ENCODE measurements at places on chromosomes 4 and X.

DNA sequence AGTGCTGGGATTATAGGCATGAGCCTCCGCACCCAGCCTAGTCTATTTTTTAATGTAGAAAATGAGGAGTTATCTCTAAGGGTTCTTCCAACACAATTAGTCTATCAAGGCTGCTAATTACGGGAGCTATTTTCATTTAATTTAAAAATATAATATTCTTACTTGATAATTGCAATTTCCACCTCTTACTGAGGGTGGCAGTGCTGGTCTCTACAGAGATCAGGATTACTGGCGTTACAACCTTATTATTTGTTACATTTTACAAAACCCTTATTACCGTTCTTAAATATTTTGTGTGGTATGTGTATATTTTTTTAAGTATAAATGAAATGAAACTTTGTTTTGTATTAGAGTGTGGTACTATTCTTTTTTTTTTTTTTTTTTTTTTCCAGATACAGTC lies 17.6 kb upstream of the GK start:
- no peak for DNase-seq

DNA sequence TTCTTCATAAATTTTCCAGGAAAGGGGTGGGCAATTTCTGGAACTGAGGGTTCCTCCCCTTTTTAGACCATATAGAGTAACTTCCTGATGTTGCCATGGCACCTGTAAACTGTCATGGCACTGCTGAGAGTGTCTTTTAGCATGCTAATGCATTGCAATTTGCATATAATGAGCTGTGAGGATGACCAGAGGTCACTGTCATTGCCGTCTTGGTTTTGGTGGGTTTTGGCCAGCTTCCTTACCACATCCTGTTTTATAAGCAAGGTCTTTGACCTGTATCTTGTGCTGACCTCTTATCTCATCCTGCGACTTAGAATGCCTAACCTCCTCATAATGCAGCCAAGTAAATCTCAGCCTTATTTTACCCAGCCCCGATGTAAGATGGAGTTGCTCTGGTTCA lies 577.8 kb downstream of the NLGN4X start:
- no peak for DNase-seq

GRCh38 chr4:4364486-4365208 lies 22.3 kb upstream of the NSG1 start:
- DNase-seq: no peak

DNA sequence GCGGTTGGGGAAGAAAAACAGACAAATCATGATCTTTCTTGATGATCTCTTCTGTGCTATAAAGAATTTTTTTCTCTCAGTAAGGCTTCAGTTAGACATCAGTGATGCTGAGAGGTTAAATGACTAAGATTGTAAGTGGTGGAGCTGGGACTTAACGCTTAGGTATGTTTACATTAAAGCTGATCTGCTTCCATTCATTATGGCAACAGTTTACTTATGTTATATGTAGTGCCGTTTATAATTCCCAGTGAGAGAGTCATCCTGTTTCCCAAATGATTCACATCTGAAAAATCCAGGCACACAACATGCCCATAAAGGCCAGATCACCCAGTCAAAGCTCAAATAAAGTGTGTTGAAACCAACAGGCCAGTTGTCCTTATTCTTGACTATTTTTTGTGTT lies 50.1 kb downstream of the CENPVL3 start:
- DNase-seq: no peak

DNA sequence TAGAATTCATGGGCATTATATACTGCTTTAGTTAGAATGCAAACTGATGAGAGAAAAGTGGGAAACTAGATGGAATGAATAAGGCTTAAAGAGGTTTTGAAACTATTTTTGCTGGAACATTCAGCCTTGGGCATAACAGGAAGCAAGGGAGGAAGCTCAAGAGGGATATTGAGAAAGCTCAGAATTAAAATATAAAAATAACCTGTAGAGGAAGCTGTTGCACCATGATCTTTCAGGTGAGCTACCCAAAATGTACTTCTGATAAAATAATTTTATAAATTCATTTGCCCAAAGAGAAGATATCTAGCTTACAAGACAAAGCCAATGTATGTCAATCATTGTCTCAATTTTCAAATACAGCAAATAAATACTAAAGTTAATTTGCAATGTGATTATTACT lies 11.3 kb downstream of the GC start:
- DNase-seq: no peak

DNA sequence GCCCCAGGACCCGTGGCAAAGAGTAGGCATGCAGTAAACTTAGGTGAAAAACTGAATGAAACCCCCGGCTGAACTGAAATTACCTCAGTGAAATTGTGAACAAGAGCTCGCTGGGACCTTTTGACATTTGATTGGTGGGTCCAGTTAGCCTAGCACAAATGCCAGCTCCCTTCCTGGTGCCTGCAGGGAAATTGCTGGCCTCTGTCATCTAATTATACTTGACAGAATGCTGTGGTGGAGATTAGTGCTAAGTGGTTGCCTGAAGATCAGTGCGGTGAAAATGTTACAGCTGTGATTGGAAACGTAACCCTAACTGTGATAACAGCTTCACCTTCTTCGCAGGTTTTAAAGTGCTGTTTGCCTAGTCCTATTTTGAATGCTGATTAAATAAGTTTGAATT lies 43.0 kb downstream of the ADD1 start:
- no peak for DNase-seq

DNA sequence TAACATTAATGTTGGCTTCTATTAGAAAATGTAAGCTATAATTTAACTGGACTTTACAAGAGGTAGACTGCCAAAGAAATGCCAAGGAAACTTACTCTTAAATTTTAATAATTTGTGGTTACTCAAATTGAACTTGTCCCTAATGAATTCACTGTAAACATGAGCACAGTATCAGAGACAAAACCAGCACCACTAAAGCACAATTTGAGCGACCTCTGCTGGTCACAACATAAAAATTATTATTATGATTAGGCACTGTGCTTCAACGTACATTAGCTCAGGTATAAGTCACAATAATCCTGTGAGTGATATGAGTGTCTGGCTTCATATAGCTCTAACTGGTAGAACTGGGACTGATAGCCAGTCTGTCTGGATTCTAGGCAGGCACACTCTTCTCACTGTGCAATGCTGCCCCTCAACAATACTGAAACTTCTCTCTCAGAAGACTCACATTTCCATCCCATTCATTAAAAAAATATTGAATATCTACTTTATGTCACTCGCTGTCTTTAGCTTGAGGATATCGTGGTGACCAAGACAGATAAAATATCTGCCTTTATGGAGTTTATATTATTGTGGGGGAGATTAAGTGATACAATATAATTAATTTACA lies 8.0 kb downstream of the NUDT6 start:
- DNase-seq: no peak

- DNase-seq: no peak
Measured at GRCh38 chr4:23934223-23934622, 44.4 kb upstream of the PPARGC1A start.

GRCh38 chr4:185359767-185360446 lies 35.8 kb downstream of the LRP2BP start:
- no peak for DNase-seq

GRCh38 chr4:158805635-158806471 lies 37.0 kb downstream of the FNIP2 start:
- DNase-seq: no peak

DNA sequence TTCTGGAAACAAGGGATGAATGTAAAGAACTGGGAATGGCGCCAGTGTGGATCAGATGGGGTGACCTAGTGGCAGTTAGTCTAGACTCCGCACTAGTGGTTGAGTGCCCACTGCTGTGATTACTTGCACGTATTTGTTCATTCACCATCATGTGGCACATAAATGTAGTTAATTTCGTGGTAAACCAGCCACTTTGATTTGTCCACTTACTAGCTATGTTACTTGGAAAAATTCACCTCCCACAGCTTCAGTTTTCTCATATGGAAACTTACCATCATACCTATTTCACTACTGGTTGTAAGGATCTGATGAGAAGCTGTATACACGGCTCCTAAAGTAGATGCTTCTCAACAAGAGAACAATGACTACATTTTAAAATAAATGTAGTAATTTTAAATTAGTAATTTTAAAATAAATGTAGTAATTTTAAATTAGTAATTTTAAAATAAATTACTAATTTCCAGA lies 394 bp upstream of the DYNLT3 start:
- DNase-seq: no peak

DNA sequence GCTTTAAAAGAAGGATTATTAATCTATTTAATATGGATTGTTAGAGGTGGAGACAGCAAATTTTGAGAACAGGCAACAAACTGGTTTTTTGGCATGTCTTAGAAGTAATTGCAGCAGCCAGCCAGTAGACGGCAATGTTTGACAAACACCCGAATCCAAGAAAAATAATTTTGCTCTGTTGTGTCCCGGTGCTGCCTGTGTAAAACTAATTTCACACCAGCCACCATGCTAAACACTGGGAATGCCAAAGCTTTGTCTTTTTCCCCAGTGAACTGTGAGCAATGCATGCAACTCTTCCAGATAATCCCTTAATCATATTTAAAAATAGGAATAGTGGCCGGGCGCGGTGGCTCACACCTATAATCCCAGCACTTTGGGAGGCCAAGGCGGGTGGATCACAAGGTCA lies 25.9 kb downstream of the SMIM31 start:
- DNase-seq: no peak

DNA sequence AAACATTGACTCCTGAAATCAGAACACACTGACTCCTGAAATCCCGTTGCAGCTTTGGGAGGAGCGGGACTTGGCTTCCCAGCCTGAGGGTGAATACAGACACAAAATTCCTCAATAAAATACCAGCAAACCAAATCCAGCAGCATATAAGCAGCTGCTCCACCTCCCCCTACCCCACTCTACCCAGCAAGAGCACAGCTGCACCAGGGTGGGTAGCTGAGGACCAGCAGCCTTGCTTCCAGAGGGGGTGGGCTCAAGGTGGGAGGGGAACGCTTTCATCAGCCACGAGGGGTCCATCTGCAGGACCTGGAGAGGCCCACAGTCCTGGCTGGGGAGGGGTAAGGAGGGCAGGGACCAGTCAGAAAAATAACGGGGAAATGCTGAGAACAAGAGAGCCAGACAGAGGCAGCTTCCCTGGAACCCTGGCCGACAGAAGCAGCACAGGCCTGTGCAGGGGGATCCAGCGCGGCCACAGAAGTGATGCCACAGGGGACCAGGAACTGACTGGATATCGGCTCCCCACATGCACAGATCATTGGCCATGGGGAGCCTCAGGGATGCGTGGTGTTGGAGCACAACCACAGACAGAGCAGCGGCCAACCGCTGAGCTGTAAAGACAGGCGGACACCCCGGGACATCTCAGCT lies 49.8 kb downstream of the FGFRL1 start:
- no peak for DNase-seq

GRCh38 chr4:150211016-150211415 lies 132.8 kb downstream of the DCLK2 start:
- DNase-seq: no peak

DNA sequence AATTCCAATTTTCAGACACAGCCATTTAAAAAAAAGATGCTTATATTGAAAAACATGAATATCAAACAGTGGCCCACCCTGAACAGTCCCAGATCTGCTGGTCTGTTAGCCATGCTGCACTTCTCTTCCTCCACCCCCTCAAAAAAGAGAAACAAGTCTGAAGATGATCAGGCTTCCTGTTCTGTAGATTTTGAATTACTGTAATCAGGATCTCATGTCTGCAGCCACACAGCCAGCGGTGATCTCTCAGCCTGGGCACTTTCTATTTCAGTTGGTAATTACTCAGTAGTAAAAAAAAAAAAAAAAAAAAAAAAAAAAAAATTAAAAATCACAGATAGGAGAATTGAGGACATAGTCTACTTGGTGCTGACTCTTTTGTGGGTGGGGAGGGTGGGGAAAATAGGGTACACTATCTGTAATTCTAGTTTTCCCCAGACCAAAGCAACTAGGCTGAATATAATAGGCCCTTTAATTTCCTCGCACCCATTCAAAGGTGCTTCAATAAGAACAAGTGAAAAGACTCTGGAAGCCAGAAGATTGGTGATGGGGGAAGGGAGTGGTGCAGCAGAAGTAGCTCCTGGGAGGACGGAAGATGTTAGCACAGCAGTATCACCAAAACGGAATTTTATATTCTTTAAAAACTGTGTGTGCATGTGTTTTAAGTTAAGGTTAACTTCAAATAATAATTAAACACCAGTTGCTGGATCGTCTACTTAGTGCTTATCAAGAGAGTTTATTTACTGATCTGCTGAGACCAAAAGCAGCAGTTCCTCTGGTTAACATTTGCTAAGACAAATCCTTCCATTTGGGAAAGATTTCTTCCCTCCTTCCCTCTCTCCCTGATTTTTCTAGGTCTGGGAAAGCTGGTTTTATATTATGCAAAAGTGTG lies 47.0 kb downstream of the SPRY1 start:
- no peak for DNase-seq

DNA sequence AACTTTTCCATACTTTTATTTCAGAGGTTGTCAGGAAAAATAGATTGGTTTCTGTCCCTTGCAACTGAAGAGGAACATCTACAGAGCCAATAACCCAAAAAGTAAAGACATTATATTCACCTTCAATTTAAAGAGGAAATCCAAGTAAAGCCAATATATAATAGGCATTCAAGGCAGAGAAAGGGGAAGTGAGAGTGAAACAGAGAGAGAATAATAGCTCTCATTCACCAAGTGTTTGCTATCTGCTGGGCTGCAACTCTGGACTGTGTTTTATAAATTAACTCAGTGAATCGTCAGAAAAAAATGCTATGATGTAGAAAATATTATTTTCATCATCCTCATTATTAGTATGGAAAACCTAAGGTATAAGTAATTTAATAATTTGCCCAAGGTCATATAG lies 448.5 kb downstream of the TRAM1L1 start:
- DNase-seq: no peak

DNA sequence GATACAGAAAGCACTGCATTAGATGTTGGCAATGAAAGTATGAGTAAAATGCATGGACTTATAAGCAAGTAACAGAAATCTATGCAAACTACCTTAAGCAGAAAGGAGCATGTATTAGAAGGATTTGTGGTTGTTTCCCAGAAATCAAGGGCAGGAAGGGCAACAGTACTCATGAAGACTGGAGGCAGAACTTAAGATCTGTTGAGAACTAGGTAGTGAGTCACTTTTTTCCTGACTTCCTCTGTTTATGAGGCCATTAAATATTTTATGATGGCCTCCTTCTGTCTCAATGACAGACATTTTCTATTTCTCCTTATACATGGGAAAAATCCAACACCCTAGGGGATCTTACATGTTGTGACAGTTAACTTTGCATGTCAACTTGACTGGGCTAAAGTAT lies 398.2 kb downstream of the MID1IP1 start:
- no peak for DNase-seq

- no peak for DNase-seq
Measured at GRCh38 chrX:68936608-68937007, 107.8 kb downstream of the EFNB1 start.

DNA sequence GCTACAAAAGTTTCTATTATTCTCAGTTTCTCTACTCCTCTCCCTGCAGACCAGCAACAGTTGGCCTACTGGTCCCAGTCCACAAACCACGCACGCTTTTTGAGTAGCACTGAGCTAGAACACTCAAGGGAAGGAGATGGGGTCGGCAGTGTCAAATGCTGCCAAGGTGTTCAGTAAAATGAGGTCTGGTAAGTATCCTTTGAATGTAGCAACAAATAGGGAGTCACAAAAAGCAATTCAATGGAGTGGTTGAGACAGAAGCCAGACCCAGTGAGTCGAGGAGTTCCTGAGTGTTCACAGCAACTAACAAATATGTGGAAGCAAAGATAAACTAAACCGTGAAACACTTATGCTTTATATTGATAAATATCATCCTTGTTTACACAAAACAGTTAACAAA lies 355.7 kb downstream of the MID1IP1 start:
- DNase-seq: no peak

- DNase-seq: no peak
Measured at GRCh38 chr4:109552237-109552636, 7.8 kb upstream of the MCUB start.

Measured in stimulated activated CD4-positive, alpha-beta T cell treated with anti-CD3 and anti-CD28 coated beads, Interleukin-4, amount 100 ng/mL, for 4 hours (primary cell).